ENCODE measurements at places on chromosomes 3 and 15. TPM values are rescaled to one million over a fixed set of nuclear protein-coding genes. Genes with fewer than 3 reads are reported as not detected.
A peak's percentile ranks its signal among the peaks of the same experiment; 100 is the strongest.

DNA sequence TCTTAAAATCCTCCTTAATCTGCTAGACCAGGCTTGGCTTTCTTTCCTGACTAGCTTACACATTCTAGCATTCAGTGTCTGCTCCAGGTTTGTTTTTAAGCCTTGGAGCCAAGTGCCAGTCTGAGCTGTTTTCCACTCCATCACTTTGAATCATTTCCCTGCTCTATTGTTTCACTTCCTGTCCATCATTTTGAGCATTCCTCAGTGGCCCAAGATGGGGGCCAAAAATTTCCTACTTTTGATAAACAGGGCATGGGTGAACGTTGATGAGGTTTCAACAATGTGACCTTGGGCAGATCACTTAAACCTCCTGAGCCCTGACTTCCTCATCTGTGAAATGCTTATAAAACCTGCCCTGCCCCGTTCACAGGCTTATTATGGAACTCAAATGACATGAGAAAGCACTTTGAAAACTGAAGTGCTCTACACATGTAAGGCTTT is 4.4 kb downstream of the CYP19A1 start:
- H3K27ac ChIP-seq = no peak overlapping the region
- H3K27me3 ChIP-seq = no peaks in the 10 kb centered on the region
- no peaks in the 10 kb centered on the region for H3K36me3 ChIP-seq

- H3K36me3 ChIP-seq = no peaks in the 10 kb centered on the region
- no peaks in the 10 kb centered on the region for H3K27me3 ChIP-seq
Measured at GRCh38 chr3:40705663-40706062, 180.9 kb downstream of the ZNF621 start.

- no peak overlapping the region for H3K27ac ChIP-seq
- peaks cover 7% of the 10 kb centered on the region for H3K4me1 ChIP-seq
- H3K4me3 ChIP-seq = no peak overlapping the region
- no peaks in the 10 kb centered on the region for H3K27me3 ChIP-seq
- no peaks in the 10 kb centered on the region for H3K36me3 ChIP-seq
- DNase-seq = no peak
Measured at GRCh38 chr15:57494581-57494980, 97.1 kb upstream of the MYZAP start.

GRCh38 chr15:59887211-59887610 is 116.9 kb upstream of the FOXB1 start:
- no peak overlapping the region for H3K4me3 ChIP-seq
- peaks cover 21% of the 10 kb centered on the region for H3K27me3 ChIP-seq
- no peaks in the 10 kb centered on the region for H3K4me1 ChIP-seq
- no peak overlapping the region for H3K27ac ChIP-seq

- H3K4me3 ChIP-seq = no peak overlapping the region
- no peak for DNase-seq
- H3K36me3 ChIP-seq = no peaks in the 10 kb centered on the region
- H3K27ac ChIP-seq = no peak overlapping the region
- no peaks in the 10 kb centered on the region for H3K4me1 ChIP-seq
- no peaks in the 10 kb centered on the region for H3K27me3 ChIP-seq
Measured at GRCh38 chr3:73540969-73541740, 83.6 kb downstream of the PDZRN3 start.

- no peaks in the 10 kb centered on the region for H3K36me3 ChIP-seq
- DNase-seq = no peak
- no peaks in the 10 kb centered on the region for H3K4me1 ChIP-seq
- no peak overlapping the region for H3K4me3 ChIP-seq
Measured at GRCh38 chr3:67384016-67384415, 270.4 kb downstream of the SUCLG2 start.

DNA sequence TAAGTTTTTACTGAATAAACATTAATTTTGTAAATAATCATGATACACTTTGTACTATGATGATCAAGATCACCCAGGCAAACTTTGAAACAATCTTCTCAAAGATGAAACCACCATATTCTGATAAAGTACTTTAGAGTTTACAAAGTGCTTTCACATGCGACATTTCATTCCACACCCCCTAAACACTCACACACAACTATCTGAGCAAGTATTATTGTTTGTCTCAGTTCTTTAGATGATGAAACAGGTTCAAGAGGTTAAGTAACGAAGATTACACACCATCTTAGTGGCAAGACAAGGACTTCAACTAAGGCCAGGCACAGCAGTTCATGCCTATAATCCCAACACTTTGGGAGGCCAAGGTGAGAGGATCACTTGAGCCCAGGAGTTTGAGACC is 37.6 kb downstream of the ZNF148 start:
- no peaks in the 10 kb centered on the region for H3K36me3 ChIP-seq
- H3K27ac ChIP-seq = no peak overlapping the region

DNA sequence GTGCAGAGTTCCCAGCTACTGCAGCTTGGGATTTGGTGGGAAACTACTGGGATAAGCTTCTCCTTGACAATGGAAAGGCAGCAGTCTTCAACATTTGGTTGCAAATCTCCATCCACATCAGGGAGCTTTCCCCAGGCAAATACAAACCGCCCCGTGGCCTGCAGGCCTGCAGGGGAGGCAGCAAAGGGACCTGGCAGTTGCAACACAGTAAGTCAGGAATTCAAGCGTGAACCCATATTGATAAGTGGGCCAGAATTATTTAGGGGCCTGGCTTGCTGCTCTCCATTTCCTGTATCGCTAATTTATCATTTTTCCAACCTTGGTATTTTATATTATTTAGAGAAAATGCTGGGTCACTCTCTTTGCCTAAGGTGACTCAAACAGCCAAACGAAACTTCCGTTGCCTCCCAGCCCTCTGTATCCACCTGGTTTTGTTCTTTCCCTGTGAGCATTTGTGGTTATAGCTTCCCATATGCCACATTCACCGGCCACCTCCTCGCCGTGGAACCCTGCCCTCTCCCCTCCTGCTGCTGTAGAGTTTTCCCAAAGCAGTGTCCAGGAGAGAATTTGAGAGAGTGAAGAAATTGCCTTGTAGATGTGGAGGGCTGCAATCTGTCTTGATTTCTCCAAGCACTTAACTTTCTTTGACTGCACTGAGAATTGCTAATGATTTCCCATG is 34.8 kb downstream of the B3GALNT1 start:
- no peaks in the 10 kb centered on the region for H3K36me3 ChIP-seq
- no peak overlapping the region for H3K4me3 ChIP-seq
- DNase-seq = no peak
- H3K4me1 ChIP-seq = no peaks in the 10 kb centered on the region
- no peaks in the 10 kb centered on the region for H3K27me3 ChIP-seq

GRCh38 chr15:80920271-80920699 is 69.3 kb downstream of the MESD start:
- H3K36me3 ChIP-seq = no peaks in the 10 kb centered on the region
- H3K27ac ChIP-seq = no peak overlapping the region
- H3K4me3 ChIP-seq = no peak overlapping the region
- no peaks in the 10 kb centered on the region for H3K4me1 ChIP-seq
- H3K27me3 ChIP-seq = no peaks in the 10 kb centered on the region

- no peaks in the 10 kb centered on the region for H3K36me3 ChIP-seq
- no peak overlapping the region for H3K27ac ChIP-seq
- H3K4me3 ChIP-seq = no peak overlapping the region
- no peak for DNase-seq
- no peaks in the 10 kb centered on the region for H3K27me3 ChIP-seq
- no peaks in the 10 kb centered on the region for H3K4me1 ChIP-seq
Measured at GRCh38 chr15:62104401-62104800, 37.6 kb downstream of the C2CD4A start.

DNA sequence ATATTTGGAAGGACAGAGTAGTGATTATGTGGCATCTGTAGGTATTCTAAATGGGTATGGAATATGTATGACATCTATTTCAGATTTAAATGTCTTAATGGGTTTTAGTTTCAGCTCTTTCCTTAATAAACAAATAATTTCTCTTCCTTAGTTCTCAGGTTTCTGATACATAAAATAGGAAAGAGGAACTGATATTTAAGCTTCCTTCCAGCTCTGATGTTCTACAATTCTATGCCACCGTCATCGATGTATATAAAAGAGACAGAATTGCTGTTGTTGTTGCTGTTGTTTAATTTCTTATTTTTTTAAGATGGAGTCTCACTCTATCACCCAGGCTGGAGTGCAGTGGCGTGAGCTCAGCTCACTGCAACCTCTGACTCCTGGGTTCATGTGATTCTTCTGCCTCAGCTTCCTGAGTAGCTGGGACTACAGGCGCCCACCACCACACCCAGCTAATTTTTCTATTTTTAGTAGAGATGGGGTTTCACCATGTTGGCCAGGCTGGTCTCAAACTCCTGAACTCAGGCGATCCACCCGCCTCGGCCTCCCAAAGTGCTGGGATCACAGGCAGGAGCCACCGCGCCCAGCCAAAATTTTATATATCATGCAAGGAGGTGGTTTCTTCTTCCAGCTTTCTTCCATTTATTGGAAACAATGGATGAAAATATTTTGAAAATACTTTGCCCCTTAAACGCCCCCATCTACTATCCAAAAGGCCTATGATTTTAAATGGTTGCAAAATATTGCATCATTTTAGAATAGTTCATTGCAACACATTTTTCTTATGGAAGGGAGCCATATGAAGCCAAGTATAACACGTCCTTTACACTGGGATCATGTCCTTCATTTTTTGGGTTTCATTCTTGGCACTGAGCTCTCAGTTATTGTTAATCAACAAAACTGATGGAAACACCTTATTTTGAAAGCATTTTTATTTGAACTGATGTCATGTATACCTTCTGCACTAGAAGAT is 13.9 kb upstream of the C15orf61 start:
- H3K27me3 ChIP-seq = no peaks in the 10 kb centered on the region
- no peaks in the 10 kb centered on the region for H3K36me3 ChIP-seq
- H3K4me1 ChIP-seq = no peaks in the 10 kb centered on the region
- H3K27ac ChIP-seq = no peak overlapping the region
- DNase-seq = no peak

- no peaks in the 10 kb centered on the region for H3K4me1 ChIP-seq
- H3K4me3 ChIP-seq = no peak overlapping the region
- DNase-seq = no peak
- H3K27ac ChIP-seq = no peak overlapping the region
Measured at GRCh38 chr3:155494332-155494731, 200.8 kb upstream of the STRIT1 start.

- no peaks in the 10 kb centered on the region for H3K27me3 ChIP-seq
- H3K4me3 ChIP-seq = no peak overlapping the region
- no peaks in the 10 kb centered on the region for H3K4me1 ChIP-seq
- DNase-seq = no peak
Measured at GRCh38 chr3:178736300-178736699, 200.1 kb downstream of the KCNMB2 start.

GRCh38 chr3:52128118-52128683 is 26.0 kb downstream of the POC1A start:
- H3K27me3 ChIP-seq = no peaks in the 10 kb centered on the region
- H3K36me3 ChIP-seq = no peaks in the 10 kb centered on the region
- H3K27ac ChIP-seq = peak overlapping the region; percentile 55
- DNase-seq = no peak
- no peaks in the 10 kb centered on the region for H3K4me1 ChIP-seq

DNA sequence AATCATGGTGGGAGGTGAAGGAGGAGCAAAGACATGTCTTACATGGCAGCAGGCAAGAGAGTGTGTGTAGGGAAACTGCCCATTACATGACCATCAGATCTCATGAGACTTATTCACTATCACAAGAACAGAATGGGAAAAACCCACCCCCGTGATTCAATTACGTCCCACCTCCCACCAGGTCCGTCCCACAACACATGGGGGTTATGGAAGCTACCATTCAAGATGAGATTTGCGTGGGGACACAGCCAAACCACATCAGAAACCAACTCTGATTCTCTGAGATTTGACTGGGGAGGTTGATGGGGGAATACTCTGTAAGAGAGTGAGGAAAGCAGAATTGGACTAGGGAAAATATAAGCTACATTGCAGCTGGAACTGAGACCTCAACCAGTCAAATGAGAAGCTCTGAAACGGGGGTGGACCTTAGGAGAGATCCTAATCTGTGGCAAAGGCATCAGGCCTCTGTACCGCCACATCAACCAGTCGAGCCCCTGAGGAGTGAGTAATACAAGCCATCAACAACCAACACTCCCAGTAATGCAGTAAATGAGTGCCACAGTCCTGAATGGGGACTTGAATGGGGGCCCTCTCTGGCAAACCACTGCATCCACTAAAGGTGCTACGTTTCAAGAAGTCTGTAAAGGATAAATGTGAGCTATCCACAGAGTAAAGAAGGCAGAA is 207.9 kb upstream of the GADL1 start:
- no peaks in the 10 kb centered on the region for H3K27me3 ChIP-seq
- H3K36me3 ChIP-seq = no peaks in the 10 kb centered on the region

DNA sequence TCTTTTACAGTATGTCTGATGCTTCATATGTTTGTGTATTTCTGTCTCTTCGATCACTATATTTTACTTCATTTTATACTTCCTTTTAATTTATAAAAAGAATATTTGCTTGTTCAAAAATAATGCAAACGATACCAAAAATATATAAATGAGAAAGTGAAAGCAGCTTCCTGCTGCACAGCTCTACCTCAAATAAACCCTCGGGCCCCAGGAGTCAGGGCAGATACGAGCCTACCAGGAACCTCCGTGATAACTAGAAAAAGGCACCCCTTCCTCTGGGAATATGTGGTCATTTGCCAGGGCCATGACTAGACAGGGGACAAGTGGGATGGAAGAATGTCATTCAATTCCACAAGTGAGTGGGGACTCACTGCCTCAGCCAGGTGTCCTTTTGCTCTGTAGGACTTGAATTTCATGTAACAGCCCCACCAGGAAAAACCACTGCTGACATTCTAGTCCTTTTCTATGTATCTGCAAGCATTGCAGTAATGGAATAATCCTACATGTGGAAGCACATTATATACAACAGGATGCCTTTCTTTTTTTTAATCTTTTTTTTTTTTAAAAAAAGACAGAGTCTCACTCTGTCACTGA is 133.3 kb downstream of the SUCLG2 start:
- no peak overlapping the region for H3K4me3 ChIP-seq
- DNase-seq = no peak
- no peaks in the 10 kb centered on the region for H3K4me1 ChIP-seq

DNA sequence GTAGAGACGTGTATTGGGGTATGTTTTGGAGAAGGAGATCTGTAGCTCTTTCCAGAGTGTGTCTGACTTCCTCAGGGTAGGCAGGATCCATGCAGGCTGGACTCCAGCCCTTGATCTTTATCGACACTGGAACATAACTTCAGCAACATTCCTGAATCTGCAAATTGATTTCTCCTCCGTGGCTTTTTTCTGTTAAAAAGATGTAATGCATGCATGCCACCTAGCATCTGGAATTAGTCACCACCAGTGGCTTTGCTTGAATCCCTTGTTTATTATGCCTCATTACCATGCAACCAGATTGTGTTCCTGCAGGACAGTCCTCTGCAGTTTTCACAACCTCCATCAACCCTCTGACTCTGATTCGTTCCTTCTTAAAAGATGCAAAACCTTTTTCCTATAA is 86.1 kb downstream of the CCNL1 start:
- no peak overlapping the region for H3K4me3 ChIP-seq
- no peaks in the 10 kb centered on the region for H3K4me1 ChIP-seq
- H3K27me3 ChIP-seq = no peaks in the 10 kb centered on the region
- DNase-seq = no peak

CLDN16 gene
- total RNA-seq = not detected

CAV3 gene
- not detected for total RNA-seq

TIMMDC1 gene
- 54.1 TPM for total RNA-seq

SLC24A5 gene
- total RNA-seq = not detected

NPTN gene
- total RNA-seq = 82.1 TPM

TJP1 gene
- total RNA-seq = 92.8 TPM

ZKSCAN7 gene
- 5.2 TPM for total RNA-seq

RBP2 gene
- not detected for total RNA-seq

CXCR6 gene
- 4.5 TPM for total RNA-seq

CCR1 gene
- 9.2 TPM for total RNA-seq

AMOTL2 gene
- total RNA-seq = 281 TPM

TRPC1 gene
- 12.5 TPM for total RNA-seq

APOD gene
- total RNA-seq = 1,247 TPM

TTLL3 gene
- 63.1 TPM for total RNA-seq

GPR149 gene
- not detected for total RNA-seq

TNFAIP8L3 gene
- 4.3 TPM for total RNA-seq
